ENCODE measurements at places on chromosomes 7 and 10. TPM values are rescaled to one million over a fixed set of nuclear protein-coding genes. Genes with fewer than 3 reads are reported as not detected.
A peak's percentile ranks its signal among the peaks of the same experiment; 100 is the strongest.

- DNase-seq = no peak
Measured at GRCh38 chr7:95367606-95368005, 28.6 kb downstream of the PON3 start.

DNA sequence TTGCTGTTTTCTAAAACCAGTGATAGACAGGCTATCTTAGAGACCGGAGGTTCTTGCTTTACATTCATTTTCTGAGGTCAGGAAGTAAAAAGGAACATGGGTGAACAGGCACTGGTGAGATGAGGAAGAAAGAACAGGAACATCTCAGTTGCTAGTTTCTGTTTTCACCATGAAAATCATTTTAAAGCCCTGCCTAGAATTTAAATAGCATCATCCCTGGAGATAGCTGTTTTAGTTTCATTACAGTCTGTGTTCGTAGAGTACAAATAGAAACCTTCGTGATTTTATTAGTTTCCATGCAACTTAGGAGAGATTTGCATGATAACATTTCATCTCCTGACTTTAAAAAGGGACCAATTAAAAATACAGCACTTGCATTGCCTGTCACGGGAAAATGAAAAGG is 14.7 kb downstream of the KCNMA1 start:
- DNase-seq = no peak

DNA sequence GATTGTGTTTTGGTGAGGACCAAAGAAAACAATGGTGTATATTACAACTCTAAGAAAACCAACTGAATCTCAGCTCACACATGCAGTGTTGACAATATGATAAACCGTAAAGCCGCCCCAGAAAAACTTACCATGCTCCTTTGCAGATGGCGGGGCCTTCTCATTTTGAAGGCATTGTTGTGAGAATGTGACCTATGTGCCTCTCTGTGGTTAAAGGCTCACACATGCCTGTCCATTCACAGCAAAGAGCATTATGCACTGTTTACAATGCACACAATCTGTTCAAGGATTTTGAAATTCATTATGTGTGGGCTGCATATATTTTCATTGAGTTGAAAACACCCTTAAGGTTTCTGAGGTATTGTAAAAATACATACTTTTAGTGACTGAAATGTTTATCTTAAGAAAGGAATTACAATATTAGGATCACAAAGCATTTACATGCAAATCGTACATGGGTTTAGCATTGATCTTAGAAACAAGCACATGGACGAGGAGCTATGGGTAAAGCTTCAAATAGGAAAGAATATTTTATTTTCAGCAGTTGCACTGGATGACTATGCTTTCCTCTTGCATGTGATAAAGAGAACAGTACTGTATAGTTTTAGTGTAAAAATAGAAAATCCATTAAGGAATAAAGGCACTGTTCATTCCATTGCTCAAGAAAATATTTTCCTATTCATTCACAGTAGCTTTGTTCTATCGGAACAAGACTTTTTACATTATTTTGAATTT is 334.3 kb downstream of the ARL4A start:
- DNase-seq = no peak

DNA sequence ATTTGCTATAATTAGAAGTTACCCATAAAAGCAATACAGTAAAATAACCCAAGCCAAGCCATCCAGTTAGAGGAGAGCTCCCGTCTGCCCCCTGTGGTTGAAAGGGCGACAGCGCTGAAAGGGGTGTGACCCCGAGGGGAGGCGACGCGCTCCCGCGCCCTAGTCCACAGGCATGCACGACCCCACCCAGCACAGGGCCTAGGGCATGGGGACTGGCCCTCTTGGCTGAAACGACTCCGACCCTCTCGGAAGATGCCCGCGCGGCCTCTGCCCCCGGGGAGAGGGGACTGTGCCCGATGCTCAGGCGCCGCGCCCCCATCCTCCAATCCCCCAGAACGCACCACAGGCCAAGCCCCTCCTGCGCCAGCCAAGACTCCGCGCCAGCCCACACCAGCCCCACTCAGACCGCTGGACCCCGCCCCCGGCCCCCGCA is 64.0 kb downstream of the CSGALNACT2 start:
- peak; percentile 45 for DNase-seq

The GPR15LG gene
- total RNA-seq = not detected

The SLC13A1 gene
- total RNA-seq = not detected

The GIMAP5 gene
- total RNA-seq = not detected

The OR13A1 gene
- total RNA-seq = not detected

The PLAU gene
- total RNA-seq = 4.2 TPM

The KIF5B gene
- 94.9 TPM for total RNA-seq

Data from neural crest cell (in vitro differentiated cells).